Kidney (tissue), 22 donors: ENCODE measurements at places on chromosomes 4 and X. TPM values are rescaled to one million over a fixed set of nuclear protein-coding genes. Genes with fewer than 3 reads are reported as not detected.

EXOC1L gene
- polyA plus RNA-seq = not detected

F8A2 gene
- not detected for polyA plus RNA-seq

IL2 gene
- not detected for polyA plus RNA-seq

MAGEB18 gene
- not detected for polyA plus RNA-seq

TMEM255A gene
- 2.8 TPM for polyA plus RNA-seq

NR0B1 gene
- not detected for polyA plus RNA-seq

FAM241A gene
- 1.9 TPM for polyA plus RNA-seq

- DNase-seq = no peak
Measured at GRCh38 chr4:105112274-105112673, 34.4 kb upstream of the TET2 start.

DNA sequence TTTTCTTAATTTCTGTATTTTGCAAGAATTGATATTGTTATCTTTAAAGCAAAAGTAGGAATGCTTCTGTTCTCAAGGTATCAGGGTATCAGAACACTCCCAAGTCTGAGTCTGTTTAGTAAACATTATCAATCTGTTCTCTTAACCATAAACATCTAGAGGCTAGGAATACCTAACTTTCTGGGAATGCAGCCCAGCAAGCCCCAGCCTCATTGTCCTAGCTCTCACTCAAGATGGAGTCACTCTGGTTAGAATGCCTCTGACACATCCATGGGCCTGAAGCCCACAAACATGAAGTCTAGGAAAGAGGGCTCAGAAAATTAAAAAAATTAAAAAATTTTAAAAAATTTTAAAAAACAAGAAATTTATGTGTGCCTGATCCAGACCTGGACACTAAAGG is 315.1 kb upstream of the DKK2 start:
- no peak for DNase-seq

DNA sequence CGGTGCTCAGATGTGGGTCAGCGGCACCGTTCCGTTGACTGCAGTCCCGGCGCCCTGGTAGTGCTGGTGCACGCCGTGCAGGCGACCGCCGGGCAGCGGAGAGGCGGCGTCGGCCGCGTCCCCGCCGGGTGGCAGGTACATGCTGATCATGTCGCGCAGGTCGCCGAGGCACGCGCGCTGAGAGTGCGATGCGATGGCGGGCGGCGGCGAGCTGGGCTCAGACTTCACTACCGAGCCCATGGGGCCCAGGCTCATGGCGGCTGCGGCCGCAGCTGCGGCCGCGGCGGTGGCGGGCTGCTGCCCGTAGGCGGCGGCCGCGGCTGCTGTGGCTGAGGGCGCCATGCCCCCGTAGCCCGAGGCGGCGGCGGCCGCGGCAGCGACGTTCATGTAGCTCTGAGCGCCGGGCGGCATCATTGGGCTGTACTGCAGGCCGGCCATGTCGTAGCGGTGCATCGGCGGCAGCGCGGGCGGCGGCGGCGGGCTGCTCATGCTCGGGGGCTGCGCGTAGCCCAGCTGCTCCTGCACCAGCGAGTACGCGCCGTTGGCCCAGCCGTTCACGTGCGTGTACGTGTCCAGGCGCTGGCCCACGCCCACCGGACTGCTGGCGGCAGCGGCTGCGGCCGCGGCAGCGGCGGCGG is 1.0 kb downstream of the SOX3 start:
- peak; percentile 73 for DNase-seq

DNA sequence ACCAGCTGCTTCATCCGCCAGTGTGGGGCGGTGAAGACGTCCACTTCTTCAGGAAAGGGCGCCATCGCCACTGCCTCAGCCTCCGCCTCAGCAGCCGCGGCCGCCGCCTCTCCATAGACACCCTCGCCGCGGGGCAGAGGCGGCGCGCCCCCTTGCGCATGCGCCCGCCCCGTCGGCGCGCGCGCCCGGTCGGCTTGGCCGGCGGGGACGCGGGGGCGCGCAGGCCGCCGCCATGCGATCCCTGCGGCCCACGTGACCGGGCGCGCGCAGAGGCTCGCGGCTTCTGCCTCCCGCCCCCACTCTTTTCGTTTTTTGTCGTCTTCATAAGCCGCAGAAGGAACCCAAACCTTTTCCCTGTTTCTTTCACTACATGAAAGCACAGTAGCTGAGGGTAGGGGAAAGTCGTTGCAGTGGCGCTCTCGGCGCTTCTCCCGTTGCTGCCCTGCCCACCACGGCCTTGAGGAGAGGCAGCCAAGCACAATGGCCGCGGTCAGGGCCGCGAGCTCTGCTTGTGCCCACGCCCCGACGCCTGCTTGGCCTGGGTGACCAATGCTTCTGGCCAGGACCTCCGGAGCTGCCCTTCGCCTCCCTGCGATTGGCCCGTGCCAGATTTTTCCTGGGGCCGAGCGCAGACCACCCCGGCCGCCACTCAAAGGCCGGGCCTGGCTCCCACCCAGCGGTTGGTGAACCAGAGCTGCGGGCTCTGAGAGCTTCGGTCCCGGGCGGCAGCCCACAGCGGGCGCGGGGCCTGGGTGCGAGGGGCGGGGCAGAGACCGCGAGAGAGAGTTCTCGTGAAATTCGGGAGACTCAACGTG is at the start of gene FBXL5:
Gene FBXL5, minus strand, starts transcription at position 135 of the 815 bp plus-strand sequence. Its CDS starts 70 bp downstream, at position 65.
- DNase-seq = peak; percentile 94

DNA sequence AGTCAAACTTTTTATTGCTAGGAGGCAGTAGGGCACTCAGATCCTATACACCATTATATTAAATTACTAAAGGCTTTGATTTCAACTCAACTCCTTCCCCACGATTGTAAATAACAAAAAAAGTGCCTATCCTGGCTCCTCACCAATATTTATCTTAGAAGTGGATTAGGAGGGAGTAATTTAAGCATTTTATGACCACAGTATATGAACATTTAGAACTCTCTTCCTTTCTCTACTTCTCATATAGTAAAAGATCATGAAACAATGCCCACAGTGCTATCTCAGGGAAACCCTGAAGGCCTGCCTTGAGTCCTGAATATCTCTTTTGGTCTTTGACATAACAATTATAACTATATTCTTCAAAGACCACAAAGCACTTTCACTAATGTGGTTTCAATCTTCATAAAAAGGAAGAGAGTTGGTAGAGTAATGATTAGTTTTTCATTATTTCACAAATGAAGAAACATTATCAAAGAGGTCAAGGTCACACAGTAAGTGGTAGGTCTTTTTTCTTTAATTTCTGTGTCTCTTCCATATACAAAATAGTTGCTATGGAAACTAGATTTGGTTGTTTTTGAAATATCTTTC is 29.1 kb upstream of the ADH1C start:
- no peak for DNase-seq

DNA sequence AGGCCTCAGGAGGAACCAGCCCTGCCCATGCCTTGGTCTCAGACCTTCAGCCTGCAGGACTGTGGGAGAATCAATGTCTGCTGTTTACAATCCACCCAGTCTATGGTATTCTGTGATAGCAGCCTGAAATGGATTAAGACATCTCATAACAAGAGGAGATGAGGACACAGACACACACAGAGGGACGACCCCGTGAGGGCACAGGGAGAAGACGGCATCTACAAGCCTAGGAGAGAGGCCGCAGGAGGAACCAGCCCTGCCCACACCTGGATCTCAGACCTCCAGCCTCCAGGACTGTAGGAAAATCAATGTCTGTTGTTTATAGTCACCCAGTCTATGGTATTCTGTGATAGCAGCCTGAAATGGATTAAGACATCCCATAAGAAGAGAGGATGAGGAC is 3.3 kb downstream of the SLC25A6 start:
- no peak for DNase-seq

GRCh38 chr4:152634110-152634760 is 45.6 kb downstream of the TMEM154 start:
- no peak for DNase-seq

DNA sequence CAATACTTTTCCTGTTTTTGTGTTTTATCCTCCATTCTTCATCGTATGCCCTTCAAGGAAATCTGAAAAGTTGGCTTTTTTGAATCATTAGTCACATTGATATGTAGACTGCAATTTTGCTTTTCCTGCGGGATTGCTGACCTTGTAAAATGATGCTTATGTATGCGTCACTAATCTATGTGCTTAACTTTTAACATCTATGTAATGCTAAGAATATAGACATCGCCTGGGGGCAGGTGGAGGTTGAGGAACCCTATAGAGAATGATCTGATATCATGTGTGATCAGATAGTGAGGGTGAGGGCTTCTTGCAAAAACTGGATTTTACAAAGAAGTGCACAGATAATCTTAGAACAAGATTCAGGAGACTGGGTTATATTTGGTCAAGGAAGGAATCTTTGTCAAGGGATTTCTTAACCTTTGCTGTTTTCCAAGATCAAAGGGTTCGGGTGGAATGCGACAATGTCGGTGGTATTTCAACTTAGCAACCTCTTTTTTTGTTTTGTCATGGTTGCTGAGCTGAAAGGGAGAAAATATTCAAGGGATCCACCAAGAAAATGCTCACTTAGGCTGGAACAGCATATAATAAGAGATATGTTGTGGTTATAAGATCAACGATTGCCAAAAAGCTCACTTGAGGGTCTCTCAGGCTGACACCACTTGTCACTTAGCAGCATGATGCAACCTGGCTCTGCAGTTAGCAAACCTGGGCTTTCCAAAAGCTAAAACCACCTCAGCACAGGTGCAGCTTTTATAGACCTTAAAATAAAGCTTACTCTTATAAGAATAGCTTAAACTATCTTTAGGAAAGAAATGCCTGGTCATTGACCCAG is 70.6 kb upstream of the PUDP start:
- DNase-seq = no peak

DNA sequence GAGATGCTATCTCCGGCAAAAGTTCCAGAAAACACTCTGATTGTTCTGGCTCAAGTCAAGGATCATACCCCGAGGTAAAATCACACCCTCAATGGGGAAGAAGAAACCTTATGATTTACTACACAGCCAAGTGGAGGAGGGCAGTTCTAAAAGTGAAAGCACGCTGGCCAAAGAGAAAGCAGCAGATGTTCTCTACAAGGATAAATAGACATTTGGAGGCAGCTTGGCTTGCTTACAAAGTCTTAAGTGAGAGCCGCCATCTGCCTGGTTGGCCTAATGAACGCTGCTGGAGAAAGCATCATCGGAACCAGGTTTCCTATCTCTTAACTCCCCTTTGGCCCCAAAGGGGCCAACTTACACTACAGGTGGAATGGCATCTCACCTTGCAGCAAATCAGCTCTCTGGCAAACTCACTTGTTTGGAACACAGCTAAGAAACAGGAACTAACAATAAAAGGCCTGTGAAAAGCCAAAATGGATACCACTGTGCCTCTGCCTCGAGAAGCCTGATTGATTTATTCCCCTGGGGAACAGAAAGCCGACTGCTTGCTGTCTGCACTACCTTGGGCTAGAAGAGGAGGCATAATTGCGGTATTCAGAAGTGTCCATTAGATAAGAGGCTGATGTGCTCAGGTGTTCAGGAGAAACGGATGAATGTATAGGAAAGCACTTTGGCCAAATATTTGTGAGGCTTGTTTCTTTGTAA is 22.8 kb downstream of the FRAS1 start:
- no peak for DNase-seq

DNA sequence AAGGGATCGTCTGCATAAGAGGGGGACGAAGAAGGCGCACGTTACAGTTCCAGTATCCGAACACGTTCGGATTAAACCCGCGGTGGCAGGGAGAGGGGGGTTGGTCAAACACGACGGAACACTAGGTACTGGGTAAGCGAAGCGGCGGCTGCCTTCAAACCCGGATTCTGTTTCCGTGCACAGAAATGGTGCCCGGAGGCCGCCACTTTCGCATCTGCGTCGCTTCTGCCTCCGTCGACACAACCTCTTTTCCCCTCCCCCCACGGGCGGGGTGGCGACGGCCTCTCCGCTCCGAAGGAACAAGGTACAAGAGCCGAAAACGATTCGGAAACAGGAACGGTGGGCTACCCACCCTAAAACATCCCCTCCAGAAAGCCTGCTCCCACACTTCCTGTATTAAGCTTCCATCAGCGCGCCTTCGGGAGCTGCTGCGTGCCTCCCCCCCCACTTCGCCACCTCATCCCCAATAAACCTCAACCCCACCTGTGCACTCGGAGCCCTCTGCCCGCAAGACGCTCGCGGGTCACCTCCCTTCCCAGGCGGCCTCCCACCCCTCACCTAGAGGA is 667 bp downstream of the G3BP2 start:
- DNase-seq = peak; percentile 83

DNA sequence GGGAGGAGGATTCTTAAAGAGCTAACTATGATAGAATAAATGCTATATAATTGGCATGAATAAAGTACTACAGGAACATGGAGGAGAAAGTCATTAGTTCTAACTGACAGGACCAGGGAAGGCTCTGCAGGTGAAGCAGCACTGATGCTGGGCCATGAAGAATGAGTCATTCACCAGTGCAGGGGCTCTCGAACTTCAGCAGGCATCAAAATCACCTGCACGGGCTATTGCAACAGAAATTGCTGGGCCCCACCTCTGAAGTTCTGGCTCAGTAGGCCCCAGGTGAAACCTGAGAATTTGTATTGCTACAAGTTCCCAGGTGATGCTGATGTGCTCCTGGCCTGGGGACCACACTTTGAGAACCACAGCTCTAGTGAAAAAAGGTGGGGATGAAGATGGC is 33.7 kb downstream of the TMEM150C start:
- DNase-seq = no peak

- peak; percentile 79 for DNase-seq
Measured at GRCh38 chrX:69556060-69557011, 52.2 kb downstream of the NALF2 start.

DNA sequence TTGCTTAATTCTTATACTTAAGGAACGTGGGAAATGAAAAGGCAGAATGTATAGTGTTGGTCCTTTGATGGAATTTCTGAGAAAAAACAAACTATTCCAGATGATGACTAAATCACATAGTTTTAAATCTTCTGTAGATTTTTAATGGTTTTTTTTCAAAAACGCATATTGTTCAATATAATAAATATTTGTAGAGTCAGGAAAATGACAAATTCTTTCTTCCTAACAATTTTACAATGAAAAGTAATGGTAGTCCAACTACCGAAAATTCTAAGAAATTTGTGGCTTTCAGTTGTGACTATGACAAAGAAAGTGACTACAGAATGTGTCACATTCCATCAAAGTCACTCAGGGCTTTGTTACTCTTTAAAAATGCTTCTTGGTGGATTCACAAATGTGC is 164.8 kb upstream of the PITX2 start:
- no peak for DNase-seq

- no peak for DNase-seq
Measured at GRCh38 chr4:84691170-84691691, 108.3 kb downstream of the CDS1 start.

DNA sequence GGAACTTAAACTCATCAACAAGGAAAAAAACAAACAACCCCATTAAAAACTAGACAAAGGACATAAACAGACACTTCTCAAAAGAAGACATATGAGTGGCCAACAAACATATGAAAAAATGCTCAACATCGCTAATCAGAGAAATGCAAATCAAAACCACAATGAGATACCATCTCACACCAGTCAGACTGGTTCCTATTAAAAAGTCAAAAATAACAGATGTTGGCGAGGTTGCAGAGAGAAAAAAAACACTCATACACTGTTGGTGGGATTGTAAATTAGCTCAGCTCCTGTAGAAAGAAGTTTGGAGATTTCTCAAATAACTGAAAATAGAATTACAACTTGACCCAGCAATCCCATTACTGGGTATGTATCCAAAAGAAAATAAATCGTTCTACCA is 28.7 kb downstream of the APLN start:
- DNase-seq = no peak

- DNase-seq = no peak
Measured at GRCh38 chr4:149751174-149751573, 64.5 kb downstream of the IQCM start.
